NCI-H187 (cell line): ENCODE measurements at places on chromosomes 5 and 9.

- no peak for DNase-seq
These were observed 97.8 kb upstream of the C5orf63 start for GRCh38 chr5:127170918-127171600.

GRCh38 chr5:96546120-96546519 is 113.1 kb upstream of the PCSK1 start:
- DNase-seq = no peak

DNA sequence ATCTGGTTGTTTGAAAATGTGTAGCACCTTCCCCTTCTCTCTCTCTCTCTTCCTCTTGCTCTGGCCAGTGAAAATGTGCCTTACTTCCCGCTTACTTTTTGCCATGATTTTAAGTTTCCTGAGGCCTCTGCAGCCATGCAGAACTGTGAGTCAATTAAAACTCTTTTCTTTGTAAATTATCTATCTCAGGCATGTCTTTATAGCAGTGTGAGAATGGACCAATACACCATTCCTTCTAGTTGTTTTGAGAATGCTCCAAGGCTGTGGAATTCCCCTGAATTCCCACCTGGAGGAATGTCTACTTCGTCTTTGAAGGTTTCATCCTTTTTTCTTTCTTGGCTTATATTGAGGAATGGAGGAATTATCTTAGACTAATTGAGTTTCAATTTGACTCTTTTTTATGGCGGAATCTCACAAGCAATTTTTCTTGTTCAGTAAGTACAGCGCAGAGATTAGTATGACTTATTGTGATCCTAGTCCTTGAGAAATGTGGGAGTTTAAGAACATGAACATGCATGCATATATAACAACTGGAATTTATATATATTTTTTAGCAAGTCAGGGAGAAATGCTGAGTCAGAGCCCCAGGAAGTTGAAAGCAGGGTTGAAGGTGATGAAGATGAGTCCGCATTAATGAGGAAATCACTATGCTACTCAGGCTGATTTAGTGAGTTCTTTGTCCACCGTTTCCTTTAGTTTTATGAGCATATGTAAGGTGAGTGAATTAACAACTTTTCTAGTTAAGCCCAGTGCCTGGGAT is 488.1 kb upstream of the ADAMTS16 start:
- no peak for DNase-seq

GRCh38 chr5:158599157-158599556 is 500.6 kb downstream of the EBF1 start:
- no peak for DNase-seq

- no peak for DNase-seq
These were observed 29.1 kb upstream of the BRINP1 start for GRCh38 chr9:119398350-119398749.

DNA sequence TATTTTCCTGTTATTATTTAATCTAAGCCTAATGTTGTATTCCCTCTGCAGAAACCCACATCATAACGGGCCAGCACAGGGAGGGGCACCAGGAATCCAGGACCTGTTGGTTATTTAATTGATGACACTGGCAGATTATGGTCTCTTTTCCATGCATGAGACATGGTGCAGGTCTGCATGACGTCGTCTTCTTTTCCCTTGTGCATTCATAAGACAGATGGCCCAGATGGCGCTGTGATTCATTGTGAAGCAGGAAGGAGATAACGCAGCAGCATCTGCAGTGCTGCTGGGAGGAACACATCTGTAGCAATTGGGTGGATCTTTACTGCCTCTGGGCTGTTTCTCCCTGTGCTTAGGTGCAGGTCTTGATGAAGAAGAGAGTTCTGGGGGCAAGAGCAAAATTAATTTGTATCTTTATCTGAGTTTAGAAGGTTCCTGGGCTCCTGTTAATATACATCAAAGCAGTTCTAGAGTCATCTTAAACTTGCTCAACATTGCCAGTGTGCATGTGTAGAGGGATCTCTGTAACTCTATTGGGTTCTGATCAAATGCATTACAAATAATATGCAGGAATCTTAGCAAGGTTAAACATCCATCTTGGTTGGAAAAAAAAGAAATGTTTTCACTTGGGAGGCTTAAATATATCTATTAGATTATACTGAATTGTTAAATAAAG is 176.1 kb downstream of the PCSK1 start:
- no peak for DNase-seq

GRCh38 chr5:158976035-158976434 is 123.7 kb downstream of the EBF1 start:
- peak; percentile 82 for DNase-seq

- no peak for DNase-seq
These were observed 42.8 kb upstream of the PSD2 start for GRCh38 chr5:139752506-139753473.

GRCh38 chr9:15280647-15281046 is 26.4 kb downstream of the TTC39B start:
- DNase-seq = no peak

DNA sequence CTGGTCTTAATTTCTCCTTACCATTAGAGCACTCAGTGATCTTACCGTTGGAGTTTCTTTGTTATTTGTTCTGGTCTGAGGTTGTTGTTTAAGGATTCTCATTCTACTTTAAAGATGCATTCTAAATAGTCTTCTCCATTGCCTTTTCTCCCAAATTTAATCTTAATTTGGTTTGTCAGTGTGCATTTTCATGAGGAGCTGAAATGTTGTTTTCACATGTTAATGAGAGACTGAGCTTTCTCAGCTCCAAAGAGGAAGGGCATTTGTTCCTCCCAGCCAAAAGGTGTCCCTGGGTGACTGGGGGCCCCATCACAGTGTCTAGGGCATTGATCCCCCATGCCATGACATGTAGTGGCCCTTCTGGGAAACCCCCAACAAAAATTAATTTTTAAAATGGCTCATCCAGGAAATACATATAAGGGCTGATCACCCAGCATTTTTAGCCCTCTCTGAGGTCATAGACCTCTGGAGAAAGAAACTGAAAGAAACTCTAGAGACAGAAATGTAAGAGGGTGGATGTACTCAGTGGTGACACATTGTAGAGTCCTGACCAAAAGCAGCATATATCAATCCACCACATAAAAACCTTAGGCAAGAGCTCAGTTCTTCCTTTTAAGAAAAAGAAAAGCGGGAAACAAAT is 240.4 kb upstream of the RAI14 start:
- DNase-seq = no peak

DNA sequence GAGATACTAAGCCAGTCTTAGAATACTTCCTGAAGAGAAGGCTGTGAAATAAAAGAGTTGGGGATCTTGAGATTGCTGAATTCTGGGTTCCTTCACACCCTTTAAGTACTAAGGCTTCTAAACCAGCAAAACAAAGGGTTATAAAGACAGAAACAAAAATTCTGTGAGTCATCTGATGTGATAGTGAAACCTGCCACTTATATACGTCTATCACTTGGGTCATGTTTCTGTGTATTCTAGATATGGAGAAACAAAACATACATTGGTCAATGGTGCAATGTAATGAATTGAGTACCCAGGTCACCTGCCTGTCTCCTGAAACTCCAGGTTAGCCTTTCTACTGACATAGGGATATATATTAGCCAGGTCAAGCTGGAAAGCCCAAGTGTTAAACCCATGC is 319.3 kb upstream of the GRAMD2B start:
- DNase-seq = no peak

- DNase-seq = no peak
These were observed 114.6 kb upstream of the SPOCK1 start for GRCh38 chr5:137613554-137614265.

- no peak for DNase-seq
These were observed 795 bp downstream of the DAB2IP start for GRCh38 chr9:121652021-121652837.

DNA sequence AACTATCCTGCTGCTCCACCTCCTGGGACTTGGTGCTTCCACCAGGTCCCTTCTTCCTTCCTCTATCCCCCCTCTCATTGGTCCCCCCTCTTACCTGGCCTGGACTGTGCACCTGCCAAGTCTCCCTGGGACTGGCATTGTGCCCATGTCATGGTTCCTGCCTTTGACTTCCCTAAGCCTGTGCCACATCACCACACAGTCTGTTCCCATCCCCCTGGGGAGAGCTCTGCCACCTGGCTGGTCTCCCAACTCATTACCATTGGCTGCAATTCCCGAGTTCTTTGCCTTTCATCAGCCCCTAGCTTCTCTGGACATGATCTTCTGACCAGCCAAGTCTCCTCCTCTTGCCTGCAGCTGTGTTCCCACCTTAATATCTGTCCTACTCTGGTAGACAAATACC is 180.3 kb downstream of the SREK1 start:
- no peak for DNase-seq

GRCh38 chr9:114507726-114508125 is 2.5 kb upstream of the WHRN start:
- no peak for DNase-seq

GRCh38 chr5:171681061-171681460 is 104.6 kb upstream of the SMIM23 start:
- no peak for DNase-seq
